ENCODE measurements at places on chromosomes 12 and 14. TPM values are rescaled to one million over a fixed set of nuclear protein-coding genes. Genes with fewer than 3 reads are reported as not detected.

Gene PLXNC1
- 73.7 TPM for total RNA-seq

Gene NUDT14
- total RNA-seq = 26.2 TPM

Gene ZBTB42
- 5.4 TPM for total RNA-seq

Gene BDKRB2
- total RNA-seq = 7.4 TPM

Gene PMCH
- not detected for total RNA-seq

Gene CLEC4A
- 1.2 TPM for total RNA-seq

Gene SYT1
- total RNA-seq = 138 TPM

Gene LMO3
- 31.8 TPM for total RNA-seq

Gene TRIM9
- total RNA-seq = 64.8 TPM

Gene DAD1
- 184 TPM for total RNA-seq

Gene PRIMA1
- 2.9 TPM for total RNA-seq

Gene PLEKHH1
- 25.3 TPM for total RNA-seq

Gene TRPV4
- 1.4 TPM for total RNA-seq

Gene GRIP1
- 50.9 TPM for total RNA-seq

Gene DYRK2
- total RNA-seq = 69.3 TPM

Gene KRT3
- 5.7 TPM for total RNA-seq

Gene KLRC2
- total RNA-seq = not detected

Gene TPH2
- not detected for total RNA-seq

Gene PTGER2
- 7.5 TPM for total RNA-seq

Gene C12orf54
- not detected for total RNA-seq

Gene KCNJ8
- 25.4 TPM for total RNA-seq

Gene ACOT4
- 0.44 TPM for total RNA-seq

Measured in camera-type eye (tissue), 1 donor.